ENCODE measurements at places on chromosomes 3 and 15.

DNA sequence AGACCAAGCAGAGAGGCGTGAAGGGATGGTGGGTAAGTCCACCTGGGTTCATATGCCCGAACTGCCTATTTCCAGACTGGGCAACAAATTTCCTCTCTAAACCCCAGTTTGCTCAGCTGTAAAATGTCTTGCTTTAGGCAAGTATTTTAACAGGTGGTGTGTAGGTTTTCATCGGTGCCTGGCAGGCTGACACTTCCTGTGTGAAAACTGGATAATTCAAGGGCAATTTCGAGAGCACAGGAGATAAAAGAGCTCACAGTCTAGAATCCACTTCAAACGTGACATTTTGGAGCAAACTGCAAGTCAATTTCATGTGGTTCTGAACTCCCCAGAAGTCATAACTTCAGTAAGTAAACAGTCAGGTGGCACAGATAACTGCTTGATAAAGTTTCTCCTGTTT lies 112.2 kb downstream of the OXNAD1 start:
- no peak for DNase-seq

DNA sequence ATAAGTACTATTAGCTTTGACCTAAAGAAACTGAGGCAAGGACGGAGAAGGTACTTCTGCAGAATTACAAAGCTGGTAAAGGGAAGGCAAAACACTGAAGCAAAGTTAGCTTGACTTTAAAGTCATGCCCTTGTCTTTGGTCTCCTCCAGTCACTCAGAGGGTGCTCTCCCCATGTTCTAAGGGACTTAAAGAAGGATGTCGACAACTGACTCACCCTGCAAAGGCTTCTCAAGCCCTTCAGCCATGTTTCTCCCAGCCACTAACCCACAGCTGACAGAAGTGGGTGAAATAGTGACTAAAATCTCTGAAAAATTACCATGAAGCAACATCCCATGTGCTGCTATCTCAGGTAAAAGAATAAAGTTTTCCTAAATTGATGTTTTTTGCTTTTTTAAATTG lies 46.4 kb downstream of the SUCLG2 start:
- DNase-seq: no peak

GRCh38 chr15:82832601-82833361 lies 23.4 kb downstream of the WHAMM start:
- peak; percentile 81 for DNase-seq

GRCh38 chr3:103992469-103992868 lies 1374.2 kb upstream of the ALCAM start:
- DNase-seq: no peak

DNA sequence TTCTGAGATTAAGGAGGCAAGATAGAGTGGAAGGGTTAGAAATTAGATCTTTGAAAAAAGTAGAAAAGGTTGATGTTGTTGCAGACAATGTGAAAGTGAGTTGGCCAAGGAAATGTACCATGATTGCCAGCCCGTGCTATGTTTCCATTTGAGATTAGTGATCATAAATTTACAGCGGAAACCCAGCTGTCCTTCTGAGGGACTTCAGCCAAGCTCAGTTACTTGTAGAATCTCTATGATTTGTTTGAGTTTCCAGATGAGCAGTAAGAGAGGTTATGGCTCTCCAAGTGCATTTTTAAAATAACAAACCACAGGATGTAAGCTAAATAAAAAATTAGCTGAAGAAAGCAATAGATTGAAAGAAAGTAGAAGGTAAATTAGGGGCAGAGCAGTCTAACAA lies 54.2 kb upstream of the RBMS3 start:
- no peak for DNase-seq

DNA sequence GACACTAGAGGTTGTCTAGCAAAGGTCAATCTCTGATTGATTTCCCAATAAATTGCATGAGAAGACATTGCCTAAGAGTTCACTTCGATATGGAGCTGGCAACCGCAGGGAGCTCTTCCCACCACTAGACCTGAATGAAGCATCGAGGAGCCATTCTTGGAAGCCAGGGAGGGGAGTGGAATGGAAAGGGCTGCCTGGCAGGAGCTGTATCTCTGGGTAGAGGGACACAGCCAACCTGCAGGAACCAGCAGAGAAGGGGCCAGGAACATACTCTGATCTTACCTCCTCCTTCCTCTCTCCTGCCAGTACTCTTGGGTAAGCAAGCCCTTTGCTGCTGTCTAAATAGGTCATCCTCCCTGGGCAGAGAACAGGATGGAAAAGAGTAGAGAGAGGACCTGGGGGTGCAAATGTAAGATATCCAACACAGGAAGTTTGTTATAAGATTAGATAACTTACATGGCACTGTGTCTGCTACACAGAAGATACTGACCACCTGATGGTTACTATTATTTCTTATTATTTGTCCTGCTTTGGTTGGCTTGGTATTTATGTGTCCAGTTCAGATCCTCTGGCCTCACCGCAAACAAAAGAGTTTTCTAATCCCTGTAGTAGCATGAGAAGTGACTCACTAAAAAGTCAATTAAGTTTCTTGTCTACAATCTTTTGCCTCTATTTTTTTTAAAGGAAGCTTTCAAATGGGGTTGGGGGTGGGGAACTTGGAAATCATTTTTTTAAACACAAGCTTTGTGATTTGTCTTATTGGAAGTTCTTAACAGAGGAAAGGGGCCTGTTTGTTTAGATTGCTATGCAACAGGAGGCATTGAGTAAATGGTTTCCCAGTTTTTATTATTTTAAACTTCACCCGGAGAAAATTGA lies 156.7 kb upstream of the TSC22D2 start:
- peak; percentile 30 for DNase-seq

DNA sequence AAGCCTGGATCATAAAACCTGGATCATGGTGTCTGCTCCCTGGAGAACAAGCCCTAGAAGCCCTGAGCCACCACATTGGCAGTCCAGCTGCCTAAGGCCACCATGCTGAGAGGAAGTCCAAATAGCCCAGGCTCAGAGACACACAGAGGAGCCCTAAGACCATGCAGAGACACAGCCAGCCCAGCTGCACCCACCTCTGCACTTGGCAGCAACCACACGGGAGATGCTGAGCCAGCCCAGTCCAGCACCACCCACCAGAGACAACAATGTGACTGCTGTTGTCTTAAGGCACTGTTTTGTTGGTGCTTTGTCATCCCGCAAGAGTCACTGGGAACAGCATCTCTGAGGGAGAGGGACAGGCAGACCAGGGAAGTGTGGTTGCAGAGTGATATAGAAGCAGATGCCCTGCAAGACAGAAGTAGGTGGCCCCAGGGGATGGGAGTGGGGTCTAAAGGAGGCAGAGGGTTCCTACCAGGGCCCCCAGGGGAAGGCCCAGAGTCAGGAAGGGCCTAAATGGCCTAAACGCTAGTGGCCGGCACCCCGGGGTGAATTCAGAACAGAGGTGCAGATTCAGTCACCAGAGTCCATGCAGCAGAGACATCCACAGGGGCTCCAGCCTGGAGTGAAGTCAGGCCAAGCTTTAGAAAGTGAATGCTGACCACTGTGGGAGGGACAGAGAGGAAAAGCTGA lies 105.4 kb upstream of the PRR20G start:
- no peak for DNase-seq

- peak; percentile 82 for DNase-seq
These were observed 21.4 kb upstream of the FSIP1 start for GRCh38 chr15:39804026-39804425.

DNA sequence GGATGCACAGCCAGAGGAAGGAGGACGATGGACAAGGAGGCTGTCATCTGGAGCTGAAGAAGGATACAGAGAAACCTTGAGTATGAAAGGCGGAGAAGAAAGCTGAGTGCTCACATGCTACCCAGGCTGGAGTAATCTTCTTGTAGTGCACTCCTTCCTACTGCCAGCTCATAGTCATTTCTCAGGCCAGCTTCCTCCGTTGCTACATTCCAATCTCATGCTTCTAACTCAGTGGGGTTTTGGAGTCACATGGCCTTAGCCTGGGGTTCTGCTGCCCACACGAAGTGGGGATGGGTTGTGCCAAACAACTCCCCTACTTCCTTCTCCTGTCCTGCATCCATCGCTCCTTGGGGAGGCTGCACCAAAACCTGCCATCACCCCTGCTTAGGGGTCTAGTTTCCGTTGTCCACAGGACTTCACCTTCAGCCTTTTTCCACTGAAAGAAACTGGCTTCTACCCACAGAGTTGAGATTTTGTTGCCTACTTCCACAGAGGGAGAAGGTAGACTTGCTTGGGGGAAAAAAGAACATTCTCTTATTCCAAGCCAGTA lies 239.9 kb downstream of the EPHB1 start:
- no peak for DNase-seq

DNA sequence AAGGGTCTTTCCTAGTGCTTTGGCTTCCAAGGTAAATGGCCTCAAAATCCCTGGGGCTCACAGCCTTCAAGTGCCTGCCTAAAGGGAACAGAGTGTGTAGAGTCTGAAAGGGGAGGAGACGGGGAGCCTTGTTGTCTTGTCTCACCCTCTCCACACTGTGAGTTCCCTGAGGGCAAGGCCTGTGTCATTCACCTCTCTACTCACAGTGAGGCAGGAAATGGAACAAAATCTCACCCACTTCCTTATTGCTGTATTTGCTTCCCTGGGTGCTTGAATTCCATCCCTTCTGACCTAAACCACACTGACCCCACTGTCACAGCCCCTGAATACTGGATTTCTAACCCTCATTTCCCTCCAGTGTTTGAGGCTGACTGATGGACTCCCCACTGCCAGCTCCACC lies 197.5 kb downstream of the EPHB1 start:
- no peak for DNase-seq

DNA sequence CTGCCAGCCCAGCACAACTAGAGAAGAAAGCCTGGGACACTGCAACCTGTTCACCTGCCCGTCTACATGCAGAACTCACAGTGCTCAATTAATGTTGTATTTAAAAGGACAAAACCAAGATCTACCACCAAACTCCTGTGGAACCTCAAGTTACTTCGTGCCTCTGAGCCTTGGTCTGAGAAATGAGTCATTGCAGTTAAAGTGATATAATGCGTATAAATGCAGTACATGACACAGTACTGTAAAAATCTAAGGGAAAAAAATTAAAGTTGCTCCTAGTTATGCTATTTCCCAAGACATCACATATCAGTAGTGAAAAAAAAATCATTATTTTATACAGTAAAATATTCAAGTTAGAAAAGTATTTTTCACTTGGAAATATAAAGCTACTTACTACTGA lies 138.9 kb downstream of the ZIC4 start:
- DNase-seq: peak; percentile 15

All from adipocyte (in vitro differentiated cells).